COR-L47 (cell line): ENCODE measurements at places on chromosomes 3 and 15.

DNA sequence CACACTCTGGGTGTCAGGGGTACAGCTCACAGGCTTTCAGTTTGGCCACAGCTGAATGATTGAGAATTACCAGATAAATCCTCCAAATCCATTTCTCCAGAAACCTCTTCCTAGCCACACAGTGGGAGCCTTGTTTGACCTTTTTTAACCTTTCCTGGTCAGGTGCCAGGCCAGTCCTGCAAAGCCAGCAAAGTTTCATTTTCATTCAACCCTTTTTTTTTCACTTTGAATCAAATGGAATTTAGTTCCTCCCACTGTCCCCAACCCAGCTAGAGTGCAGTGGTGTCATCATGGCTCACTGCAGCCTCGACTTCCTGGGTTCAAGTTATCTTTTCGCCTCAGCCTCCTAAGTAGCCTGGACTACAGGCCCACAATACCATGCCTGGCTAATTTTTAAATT, 67.8 kb downstream of the NSUN3 start:
- no peak for DNase-seq

DNA sequence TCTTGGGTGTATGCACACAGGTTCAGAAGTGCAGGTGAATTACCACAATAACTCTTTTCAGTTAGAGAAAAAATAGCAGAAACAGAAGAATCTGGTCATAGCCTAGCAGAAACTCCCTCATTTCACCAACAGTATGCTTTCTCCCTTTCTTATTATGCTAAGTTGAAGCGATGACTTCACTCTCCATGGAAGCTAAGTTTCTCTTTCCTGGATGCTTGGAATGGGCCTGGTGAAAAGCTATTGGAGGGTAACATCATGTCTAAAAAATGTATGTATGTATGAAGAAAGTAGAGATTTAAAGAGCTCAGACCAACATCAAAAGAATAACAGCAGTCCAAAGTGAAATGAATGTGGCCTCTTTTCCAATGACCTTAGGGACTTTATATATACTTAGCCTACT, 145.5 kb downstream of the TIGIT start:
- no peak for DNase-seq

- no peak for DNase-seq
Observed at GRCh38 chr15:77596821-77597803, 35.6 kb downstream of the LINGO1 start.

- no peak for DNase-seq
Observed at GRCh38 chr3:54917174-54917573, 10.7 kb downstream of the LRTM1 start.

GRCh38 chr3:2714834-2715233, 395.3 kb downstream of the IL5RA start:
- no peak for DNase-seq

- DNase-seq: no peak
Observed at GRCh38 chr15:77015646-77016320, 20.9 kb downstream of the PSTPIP1 start.

DNA sequence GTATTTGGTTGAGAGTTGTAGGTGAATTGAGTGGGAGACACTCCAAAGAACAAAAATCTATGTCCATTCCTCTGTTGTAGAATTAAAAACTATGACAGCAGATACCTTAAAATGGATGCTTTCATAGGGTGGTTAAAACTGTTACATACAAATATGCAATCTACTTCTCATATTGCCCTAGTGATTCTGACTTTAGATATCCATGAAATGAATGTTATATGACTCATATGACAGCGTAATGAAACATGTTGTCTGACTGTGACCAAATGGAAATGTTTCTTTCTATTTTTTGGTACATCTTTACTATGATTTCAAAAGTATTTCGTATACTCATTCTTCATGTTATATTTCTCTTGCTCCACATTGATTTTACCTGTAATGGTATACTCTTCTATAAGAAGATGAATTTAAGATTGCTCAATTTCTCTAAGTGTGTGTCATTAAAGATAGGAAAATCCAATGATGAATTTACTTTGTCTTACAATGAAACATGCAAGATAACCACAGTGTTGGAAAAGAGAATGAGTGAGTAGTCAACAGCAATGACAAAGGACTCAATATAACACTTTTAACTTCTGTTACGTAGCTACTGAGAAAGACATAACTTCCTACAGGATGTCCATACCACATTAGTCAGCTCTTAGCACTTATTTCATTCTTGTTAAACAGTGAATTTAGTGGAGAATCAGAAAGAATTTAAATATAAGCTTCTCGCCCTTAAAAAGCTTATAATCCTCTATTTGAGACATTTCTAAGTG, 79.3 kb upstream of the LSAMP start:
- no peak for DNase-seq
